Renal pelvis (tissue), 12 donors: ENCODE measurements at places on chromosomes 16 and 17.
A peak's percentile ranks its signal among the peaks of the same experiment; 100 is the strongest.

GRCh38 chr17:10727192-10727591, 2.6 kb downstream of the TMEM220 start:
- no peak for DNase-seq

DNA sequence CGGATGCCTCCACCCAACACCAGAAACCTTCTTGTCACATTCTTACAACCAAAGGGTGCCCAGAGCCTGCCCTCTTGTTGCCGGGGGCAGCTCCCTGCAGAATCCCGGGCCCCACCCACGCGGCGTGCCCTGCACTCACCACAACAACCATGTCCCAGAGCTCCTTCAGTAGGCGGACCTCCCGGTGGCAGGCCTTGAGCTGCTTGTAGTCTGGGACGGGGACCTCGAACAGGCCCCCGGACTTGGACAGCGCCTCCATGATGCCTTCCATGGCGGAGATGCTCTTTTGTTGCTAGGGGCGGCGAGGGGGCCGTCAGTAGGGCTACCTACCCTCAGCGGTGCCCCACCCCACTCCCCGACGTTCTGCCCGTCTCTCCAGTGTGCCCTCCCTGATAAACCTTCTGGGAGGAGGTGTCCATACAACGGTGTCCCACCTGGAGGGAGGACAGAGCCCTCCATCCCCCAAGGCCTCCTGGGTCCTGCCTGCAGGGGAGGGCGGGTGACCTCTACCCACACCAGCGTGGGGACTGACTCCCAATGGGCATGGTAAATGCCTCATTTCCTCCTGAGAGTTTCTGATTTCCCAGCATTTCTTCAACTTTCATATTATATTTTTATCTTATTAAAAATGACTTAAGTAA, 52.2 kb downstream of the DNAH17 start:
- DNase-seq: no peak

DNA sequence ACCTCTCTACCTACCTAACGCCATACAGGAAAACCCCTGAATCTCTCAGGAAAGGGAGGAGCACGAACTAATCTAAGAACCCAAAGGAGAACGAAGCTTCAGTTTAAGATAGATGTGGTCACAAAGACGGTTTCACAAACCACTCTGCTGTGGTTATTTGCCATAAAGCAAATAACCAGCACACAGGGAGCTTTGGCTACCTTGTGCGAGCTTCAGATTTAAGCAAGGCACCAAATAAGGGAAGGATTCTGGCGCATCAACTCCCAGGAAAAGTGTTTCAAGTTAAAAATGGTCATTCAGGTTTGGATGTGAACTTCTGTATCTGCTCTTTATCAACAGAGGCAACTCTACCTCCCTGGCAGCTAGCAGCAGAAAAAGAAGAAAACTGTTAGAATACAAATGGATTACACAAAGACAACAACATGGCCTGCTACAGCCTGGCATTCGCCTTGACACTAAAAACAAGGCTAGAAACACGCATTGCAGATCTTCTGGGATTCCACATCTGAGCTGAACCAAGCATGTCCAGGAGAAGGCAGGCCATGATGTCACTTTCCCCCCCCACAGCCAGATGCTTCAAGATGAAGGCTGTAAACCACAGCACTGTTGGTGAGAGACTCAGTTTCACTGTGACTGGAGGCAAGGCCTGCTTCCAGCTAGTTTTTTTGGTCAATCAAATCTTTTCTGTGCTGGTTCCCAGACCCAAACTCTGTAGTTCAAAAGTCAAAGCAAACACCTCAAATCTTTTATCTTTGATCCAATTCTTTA, 43.6 kb downstream of the SMG6 start:
- DNase-seq: no peak

GRCh38 chr16:53154513-53154912, 99.7 kb downstream of the CHD9 start:
- DNase-seq: no peak

DNA sequence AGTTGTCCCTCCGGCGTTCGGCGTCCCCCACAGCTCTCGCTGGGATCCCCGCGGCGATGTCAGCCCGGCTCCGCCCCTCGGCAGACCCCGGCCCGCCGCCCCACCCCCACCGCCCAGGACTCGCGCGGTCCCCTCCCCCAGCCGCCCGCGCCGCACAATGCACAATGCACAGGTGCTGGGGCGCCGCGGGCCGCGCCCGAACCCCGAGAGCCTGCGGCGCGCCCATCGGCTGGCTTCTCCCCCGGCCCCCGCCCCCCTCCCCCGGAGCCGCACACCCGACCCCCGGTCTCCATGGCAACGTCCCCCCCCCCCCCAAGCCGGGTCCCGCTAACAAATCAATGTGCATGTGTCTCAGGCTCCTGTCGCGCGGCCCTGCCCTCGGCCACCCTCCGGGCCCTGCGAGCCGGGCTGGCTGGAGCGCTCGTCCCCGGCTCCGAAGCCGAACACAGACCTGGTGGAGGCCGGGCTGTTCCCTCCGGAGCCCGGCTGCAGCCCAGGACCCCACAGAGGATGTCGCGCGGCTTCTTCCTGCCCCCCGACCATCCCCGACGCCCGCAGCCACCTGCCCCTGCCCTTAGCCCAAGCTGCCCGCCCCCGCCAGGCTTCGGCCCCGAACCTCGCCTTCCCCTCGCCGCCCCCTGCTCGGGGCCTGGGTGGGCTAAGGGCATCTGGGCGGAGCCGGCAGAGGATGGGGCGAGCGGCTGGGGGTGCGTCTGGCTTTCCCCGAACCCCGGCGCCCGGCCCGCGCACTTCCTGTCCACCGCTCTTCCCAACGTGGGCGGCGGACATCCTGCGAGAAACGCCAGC, 818 bp upstream of the CBX8 start:
- no peak for DNase-seq

GRCh38 chr17:17180741-17181525, 25.2 kb downstream of the PLD6 start:
- DNase-seq: no peak

GRCh38 chr16:8109510-8110369, 480.6 kb downstream of the TMEM114 start:
- DNase-seq: no peak

- DNase-seq: no peak
Measured at GRCh38 chr16:49179714-49180330, 101.8 kb downstream of the CBLN1 start.

GRCh38 chr16:80540516-80541305, at the start of gene DYNLRB2:
Gene DYNLRB2, plus strand, starts transcription at chr16:80540993. Its CDS starts 84 bp downstream, at chr16:80541077.
- DNase-seq: peak; percentile 95

DNA sequence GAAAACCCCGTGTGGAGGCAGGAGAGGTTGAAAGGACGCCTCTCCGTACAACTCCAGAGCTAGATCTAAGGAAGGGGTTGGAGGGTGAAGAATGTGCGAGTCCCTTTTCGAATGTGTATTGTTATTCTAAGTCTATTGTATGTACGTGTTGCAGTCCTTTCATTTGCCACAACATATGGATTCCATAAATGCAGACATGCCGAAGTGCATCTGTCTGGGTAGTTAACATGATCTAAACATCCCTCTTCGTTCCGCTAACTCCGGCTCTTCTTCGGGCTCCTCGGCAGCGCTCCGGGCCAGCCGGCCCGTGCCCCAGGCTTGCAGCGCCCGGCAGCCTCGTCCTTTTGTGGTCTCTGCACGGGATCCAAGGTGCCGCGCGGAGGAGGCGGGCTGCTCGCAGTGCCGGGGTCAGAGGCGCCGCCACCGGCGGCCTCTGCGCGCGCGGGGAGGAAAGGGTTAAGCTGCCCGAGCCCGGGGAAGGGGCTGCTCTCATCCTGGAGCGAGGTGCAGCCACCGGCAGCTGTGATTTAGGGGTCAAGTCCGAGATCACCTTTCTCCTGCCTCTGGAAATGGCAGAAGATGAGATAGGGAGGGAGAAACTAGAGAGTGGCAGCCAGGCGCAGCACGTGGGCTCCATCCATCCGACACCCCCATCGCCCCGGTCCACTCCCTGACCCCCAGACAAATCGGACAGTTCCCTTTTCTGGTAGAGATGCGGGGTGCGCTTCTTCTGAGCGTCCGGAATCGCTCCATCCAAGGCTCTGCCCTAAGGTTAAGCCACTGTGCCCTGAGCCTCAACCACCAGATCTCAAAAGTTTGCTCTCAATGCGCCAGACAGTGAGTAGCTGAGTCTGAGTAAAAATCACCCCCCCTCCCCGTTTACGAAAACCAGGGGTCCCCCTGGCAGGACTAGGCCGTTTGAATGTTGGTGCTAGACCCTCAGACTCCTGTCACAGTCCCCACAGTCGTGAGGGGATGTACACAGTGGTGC, 15.1 kb upstream of the ZFHX3 start:
- no peak for DNase-seq

DNA sequence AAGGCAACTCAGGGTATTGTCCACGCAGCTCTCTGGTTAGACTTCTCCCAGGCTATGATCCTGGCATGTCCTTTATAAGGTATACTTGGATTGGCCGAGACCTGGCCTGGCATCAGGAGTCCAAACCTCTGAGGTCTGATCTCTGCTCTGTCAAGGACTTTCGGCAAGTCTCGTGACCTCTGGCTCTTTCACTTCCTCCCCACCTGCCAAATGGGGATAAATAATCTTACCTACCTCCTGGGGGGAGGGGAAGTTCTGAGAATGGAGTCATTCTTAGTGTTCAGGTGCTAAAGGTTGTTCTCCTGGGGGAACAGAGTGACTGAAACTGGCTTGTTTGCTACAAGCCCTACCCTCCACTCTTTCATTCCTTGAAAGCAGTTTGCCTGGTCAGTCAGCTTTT, 7.6 kb downstream of the ATXN1L start:
- DNase-seq: no peak

GRCh38 chr17:44547625-44548267, 9.5 kb upstream of the FZD2 start:
- peak; percentile 90 for DNase-seq

DNA sequence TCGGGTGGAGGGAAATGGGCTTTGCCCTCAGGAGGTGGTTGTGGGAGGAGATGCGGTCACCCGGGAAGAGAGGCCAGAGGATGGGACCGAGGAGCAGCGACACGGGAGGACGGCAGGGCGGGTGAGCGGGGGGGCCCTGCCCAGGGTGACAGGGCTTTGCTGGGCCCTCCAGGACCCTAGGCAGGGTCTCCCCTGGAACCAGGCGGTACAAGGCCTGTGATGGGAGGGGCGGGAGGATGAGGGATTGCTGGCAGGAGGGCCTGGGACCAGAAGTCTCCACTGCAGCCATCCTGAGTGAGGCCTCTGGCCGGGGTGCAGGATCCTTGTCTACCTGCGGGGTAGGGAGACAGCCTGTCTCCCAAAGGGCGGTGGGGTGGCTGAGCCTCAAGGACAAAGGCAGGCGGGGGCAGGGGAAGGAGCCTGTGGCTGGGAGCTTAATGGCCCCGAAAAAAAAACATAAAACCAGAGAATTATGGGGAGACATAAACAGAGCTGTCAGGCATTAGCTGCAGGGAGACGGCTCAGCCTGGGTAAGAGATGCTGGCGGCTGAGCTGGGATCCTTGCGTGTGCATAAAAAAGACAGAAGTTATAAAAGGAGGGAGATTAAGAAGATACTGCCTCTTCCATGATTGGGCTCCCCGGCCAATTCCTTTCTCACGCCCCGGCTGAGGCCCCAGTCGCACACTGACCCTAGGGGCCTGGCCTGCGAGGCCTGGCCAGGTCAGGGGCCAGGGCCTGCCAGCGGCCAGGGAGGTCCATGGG, 66.7 kb downstream of the SREBF1 start:
- peak; percentile 78 for DNase-seq

GRCh38 chr16:64102654-64103053, 1019.2 kb downstream of the CDH11 start:
- no peak for DNase-seq

DNA sequence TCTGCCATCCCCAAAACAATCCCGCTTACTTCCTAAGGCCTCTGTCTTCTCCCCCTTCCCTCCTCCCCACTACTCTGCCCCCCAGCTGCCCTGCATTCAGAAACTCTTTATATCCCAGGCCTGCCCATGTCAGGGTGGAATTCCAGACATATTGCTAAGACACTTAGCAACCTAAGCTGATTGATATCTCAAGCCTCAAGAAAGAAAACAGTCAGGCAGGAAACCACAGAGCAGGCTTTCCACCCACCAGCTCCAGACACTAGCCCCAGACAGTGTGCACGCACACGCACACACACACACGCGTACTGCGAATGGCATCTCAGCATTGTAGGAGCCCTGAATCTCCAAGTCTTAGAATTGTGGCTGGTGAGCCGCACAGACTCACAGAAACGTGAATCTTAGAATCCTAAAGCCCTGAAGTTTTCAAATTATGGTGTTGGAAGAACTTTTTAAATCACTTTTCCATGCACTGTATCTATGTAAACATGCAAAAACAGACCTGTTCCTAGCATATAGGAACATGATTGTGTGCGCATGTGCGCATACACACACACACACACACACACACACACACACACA, 8.8 kb upstream of the LPCAT2 start:
- DNase-seq: peak; percentile 29

GRCh38 chr17:78924481-78925151, 571 bp downstream of the TIMP2 start:
- no peak for DNase-seq

- no peak for DNase-seq
Measured at GRCh38 chr16:88550246-88550661, 19.9 kb upstream of the ZC3H18 start.

DNA sequence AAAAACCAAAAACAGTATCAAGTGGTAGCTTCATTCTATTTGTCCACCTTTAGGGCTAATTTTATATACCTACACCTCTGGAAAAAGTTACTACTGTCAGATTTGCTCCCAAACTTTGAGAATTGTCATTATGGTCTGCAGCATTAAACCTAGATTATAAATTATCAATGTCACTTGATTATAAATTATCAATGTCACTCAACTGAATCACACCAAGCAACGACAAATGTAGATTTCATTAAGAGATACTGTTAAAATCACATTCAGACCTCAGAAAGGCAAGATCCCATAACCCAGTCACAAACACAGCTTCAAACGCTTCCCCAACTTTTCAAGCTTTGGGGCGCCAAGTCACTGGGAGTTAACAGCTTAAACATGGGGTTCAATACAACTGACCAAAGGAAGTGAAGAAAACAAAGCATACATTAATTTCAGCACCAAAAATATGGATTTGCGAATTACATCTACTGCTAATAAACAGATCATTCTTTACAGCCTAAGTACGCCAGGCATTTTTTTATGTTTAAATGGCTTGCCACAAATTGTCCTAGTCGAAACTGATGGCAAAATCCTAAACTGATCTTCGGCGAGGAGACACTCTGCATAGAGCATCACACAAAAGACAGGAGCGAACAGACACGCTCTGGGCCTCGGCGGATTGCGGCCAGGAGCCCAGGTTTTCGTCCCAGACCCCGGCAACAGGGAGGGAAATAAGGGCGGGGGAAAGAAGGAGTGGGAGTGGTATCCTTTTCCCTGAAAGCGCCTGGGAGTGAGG, 981 bp downstream of the GLG1 start:
- DNase-seq: peak; percentile 41

DNA sequence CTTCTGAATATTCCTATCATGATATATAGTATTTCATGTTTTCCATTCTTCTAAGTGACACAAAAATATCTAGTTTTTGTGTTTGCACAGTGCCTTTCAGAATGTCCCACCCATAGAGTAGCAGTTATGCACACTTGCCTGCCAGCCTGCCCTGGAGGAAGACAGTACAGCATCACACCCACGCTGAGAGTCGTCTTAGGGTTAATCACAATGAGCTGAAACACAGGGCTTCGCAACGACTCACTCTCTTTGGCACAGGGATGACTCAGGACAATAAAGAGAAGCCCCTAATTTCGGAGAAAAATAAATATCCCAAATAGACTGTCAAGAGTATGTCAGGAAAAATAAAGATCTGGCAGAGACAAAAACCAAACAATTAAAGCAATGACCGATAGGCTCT, 11.6 kb upstream of the NDUFAB1 start:
- no peak for DNase-seq
